Right forelimb (tissue), 1 donor: ENCODE measurements at places on chromosomes 2 and 18.

GRCh38 chr2:200138391-200139124, 167.9 kb upstream of the SPATS2L start:
- DNase-seq, result no peak

- DNase-seq, result no peak
These were observed 964 bp upstream of the GALNT3 start for GRCh38 chr2:165795011-165795410.

- DNase-seq, result no peak
These were observed 190.7 kb upstream of the GATA6 start for GRCh38 chr18:21978546-21979170.

DNA sequence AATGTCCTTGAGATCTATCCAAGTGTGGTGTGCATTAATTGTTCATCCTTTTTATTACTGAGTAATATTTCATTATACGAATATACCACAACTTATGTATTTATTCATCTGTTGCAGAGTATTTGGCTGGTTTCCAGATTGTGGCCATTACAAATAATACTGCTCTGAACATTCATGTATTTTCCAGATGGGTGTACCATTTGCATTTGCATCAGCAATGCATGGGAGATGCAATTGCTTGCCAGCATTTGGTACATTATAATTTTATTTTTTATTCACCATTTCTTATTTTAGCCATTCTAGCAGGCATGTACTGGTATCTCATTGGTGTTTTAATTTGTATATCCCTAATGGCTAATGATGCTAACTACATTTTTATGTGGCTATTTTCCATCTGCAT, 162.4 kb downstream of the SCG2 start:
- no peak for DNase-seq

- no peak for DNase-seq
These were observed 308.2 kb upstream of the LRATD1 start for GRCh38 chr2:14324308-14324707.

- DNase-seq, result no peak
These were observed 70.6 kb downstream of the RPE start for GRCh38 chr2:210072922-210073509.
